ENCODE measurements at places on chromosomes 6 and 20.
A peak's percentile ranks its signal among the peaks of the same experiment; 100 is the strongest.

GRCh38 chr6:90062667-90063066 lies 168.4 kb downstream of the GJA10 start:
- DNase-seq, result no peak

GRCh38 chr6:129725341-129725740 lies 15.4 kb upstream of the ARHGAP18 start:
- DNase-seq, result no peak

DNA sequence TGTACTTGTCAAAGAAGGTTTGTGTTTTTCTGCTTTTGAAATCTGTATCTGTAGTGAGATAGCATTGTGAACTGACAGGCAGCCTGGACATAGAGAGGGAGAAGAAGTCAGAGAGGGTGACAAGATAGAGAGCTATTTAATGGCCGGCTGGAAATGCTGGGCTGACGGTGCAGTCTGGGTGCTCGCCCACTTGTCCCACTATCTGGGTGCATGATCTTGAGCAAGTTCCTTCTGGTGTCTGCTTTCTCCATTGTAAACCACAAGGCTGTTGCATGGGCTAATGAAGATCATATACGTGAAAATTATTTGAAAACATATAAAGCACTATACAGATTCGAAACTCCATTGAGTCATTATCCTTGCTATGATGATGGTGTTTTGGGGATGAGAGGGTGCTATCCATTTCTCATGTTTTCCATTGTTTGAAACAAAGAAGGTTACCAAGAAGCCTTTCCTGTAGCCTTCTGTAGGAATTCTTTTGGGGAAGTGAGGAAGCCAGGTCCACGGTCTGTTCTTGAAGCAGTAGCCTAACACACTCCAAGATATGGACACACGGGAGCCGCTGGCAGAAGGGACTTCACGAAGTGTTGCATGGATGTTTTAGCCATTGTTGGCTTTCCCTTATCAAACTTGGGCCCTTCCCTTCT lies 18.4 kb downstream of the CD83 start:
- no peak for DNase-seq

DNA sequence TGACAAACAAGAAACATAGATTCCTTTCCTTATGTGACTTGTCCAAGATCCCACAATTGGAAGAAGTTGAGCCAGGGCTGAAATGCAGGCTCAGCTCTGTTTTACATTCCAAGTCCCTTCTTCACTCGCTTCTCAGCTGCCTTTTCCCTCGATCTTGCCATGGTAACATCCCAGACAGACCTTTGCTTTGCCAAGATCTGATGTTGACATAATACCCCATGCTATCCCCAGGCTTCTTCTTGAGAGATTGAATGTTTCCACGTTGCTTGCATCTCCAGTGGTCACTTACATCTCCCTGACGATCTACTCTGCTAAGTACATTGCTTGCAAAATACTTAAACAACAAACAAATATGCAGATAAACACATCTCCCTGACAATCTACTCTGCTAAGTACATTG lies 63.5 kb downstream of the TBXT start:
- DNase-seq, result no peak

DNA sequence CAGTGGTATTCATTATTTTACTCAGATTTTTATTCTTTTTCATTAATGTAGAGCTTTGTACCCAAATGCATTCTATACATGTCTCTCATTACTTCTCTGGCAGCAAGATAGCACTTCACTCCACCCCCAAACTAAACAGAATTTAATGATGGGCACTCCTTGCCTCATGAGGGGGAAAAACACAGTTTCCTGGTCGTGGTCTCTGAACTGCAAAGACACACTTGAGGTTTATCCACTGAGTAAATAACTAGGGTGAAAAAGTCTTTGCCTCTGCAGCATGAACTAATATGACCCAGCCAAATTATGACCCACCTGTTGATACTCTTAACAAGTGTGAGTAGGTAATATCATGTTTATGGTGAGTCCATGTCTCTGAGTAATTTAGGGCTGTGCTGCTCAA lies 785.2 kb upstream of the FLRT3 start:
- DNase-seq, result no peak

DNA sequence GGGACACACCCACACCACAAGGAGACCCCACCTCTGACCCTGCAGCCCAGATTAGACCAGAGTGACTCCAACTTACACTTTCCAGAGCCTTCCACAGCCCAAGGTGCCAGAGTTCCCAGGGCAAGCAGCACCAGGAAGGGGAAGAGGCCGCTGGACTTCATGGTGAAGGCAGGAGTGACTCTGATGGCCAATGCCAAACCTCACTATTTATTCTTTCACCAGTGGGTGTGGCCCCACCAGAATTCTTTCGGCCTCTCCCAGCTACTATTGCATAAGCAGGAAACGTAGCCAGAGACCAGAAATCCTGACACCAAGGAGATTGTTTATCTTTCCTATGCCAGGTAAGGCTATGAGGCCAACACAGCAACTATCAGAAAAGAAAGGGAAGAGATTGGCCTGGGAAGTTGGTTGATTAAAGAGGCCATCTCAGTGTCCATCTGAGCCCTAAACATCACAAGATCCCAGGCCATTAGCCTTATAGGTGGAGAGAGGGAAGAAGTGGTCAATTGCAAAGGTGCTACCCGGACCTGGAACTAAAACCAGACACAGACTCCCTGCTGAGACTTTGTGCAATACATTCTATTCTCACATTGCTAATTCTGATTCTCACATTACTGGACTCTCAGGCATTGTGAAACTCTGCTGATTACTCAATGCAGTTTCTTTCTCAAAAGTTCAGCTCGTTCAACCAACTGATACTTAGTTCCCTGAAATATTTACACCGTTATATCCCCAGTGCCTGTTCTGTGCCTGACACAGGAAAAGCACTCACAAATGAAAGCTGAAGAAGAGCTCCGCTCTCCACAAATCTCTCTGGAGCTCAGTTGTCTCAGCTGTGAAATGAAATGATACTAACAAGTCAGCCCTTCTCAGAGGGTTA lies at the start of gene SLPI:
Gene SLPI (minus strand): TSS at position 182 of the 880 bp plus-strand sequence. CDS start 21 bp downstream, at position 161.
- DNase-seq, result peak; percentile 14

- DNase-seq, result no peak
Measured at GRCh38 chr6:3351105-3351676, 92.4 kb downstream of the PSMG4 start.

GRCh38 chr6:99668036-99668705 lies 61.5 kb downstream of the PRDM13 start:
- DNase-seq, result no peak

DNA sequence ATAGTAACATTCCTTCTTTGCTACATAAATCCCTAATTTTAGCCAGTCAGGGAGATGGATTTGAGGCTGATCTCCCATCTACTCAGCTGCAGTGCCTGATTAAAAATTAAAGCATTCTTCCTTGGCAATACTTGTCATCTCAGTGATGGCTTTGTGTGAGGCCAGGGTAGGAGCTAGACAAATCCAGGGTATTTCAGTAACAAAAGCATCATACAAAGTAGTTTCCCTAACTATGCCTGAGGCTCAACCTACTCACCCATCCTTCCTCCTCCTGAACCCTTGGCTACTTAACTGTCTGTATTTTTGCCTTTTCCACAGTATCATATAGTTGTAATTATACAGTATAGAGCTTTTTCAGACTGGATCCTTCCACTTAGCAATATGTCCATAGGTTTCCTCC lies 37.7 kb downstream of the HLA-DRB5 start:
- DNase-seq, result no peak

- no peak for DNase-seq
Measured at GRCh38 chr6:23454080-23454976, 671.7 kb upstream of the NRSN1 start.

Data from CD8-positive, alpha-beta T cell (primary cell).